Spleen (tissue), 13 donors: ENCODE measurements at places on chromosomes 12 and 14.

DNA sequence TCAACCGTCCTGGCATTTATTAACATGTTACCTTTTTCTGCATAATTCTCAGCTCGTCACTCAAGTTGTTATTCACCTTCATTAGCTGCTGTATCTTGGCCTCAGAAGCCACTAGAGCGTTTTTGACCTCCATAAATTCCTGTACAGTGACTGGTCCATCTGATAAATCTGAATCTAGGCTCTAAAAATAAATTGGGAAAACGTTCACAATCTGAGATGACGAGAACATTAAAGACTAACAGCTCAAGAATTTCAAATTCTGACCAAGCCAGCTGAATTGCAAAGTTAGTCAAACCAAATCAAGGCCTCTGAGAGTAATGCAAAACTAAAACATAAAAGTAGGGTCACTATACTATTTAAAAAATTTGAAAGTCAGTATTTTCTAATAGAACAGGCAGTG, 45.0 kb downstream of the GIT2 start:
- no peak for DNase-seq

GRCh38 chr12:70365648-70366518, at the start of gene KCNMB4:
TSS of gene KCNMB4 (plus strand) at chr12:70366290. CDS start at chr12:70366735, 445 bp downstream.
- peak; percentile 92 for DNase-seq

GRCh38 chr12:88924162-88924561, 343.9 kb upstream of the KITLG start:
- no peak for DNase-seq

GRCh38 chr12:101039848-101040531, 170.0 kb downstream of the SLC5A8 start:
- no peak for DNase-seq

GRCh38 chr14:88975043-88975830, 150.8 kb downstream of the TTC8 start:
- DNase-seq, result no peak

DNA sequence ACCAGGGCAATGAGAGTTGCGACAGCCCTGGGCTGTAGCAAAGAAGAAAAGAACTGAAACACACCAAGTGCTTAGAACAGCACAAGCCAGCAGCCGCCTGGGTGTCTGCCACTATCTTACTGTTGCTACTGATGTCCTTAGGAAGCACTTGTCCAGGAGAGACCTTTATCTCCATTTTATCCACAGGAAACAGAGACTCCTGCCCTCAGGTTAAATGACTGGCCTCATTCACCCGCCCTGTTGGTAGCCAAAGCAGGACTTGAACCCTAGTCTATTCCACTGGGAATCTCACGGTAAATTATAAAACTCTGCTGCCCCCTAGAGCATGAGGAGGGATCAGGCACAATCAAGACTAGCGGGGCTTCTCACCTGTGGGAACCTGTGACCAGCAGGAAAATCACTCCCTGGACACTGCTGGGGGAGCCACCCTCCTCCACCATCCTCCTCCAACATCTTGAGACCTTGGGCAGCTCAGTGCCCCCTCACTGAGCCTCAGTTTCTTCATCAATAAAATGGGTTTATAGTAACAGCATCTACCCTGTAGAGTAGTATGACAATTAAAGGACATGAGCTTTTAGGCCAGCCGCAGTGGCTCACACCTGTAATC, 20.5 kb upstream of the TESC start:
- DNase-seq, result no peak
